ENCODE measurements at places on chromosomes 16 and 17.

GRCh38 chr17:2510559-2510958 is 1.1 kb downstream of the METTL16 start:
- DNase-seq: no peak

GRCh38 chr16:83137894-83138293 is 511.1 kb downstream of the CDH13 start:
- no peak for DNase-seq

DNA sequence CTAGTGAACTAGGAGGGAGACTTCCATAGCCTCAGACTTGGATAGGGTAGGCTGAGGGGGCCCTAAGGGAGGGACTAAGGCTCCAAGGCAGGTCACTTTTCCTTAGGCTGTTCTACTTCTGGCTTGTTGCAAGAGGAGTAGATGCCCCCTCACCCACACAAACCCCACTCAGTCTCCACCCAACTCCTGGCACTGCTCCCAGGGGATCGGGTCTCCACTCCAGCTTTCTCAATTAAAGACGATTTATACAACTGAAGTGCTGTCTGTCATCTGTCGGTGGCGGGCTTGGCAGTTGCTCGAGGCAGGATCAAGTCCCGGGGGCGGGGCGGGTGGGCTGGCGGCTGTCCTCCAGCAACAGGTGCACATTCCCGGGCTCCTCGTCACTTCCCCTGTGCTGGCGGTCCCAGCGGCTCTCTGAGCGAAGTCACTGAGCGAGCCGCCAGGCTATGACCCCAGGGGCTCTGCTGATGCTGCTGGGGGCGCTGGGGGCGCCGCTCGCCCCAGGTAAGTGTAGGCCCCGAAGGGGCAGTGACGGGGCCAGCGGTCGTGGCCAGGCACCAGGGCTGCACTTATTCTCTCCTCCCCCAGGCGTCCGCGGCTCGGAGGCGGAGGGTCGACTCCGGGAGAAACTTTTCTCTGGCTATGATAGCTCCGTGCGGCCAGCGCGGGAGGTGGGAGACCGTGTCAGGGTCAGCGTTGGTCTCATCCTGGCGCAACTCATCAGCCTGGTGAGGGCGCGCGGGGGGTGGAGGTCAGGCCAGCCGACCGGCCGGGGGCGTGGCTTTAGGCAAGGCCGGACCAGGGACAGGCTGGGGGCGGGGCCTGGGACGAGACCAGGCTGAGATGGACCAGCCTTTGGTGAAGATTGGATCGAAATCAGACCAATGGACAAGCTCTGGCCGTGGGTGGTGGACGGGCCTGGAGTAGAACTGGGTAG is at the start of gene CHRNB1:
TSS of gene CHRNB1 (plus strand) at position 380 of the 937 bp plus-strand sequence. CDS start at position 447, 67 bp downstream.
- no peak for DNase-seq

GRCh38 chr17:34220045-34220751 is 34.9 kb upstream of the CCL2 start:
- DNase-seq: no peak

DNA sequence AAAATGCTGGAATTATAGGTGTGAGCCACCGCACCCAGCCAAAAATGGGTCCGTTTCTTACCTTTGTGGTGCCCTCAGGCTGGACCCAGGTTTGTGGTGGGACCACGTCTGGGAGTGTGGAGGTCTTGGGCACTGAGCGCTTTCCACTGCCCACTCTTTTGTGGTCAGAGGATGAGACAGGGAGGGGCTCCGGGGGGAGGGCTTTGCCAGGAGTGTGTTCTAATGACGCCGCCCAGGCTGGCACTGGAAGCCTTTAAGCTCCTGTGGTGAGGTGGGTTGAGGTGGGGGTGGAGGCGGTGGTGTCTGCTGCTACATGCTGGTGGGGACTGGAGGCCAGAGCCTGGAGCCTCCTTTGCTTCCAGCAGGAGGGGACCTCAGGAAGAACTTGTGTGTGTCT is 12.8 kb upstream of the ADCY7 start:
- no peak for DNase-seq

DNA sequence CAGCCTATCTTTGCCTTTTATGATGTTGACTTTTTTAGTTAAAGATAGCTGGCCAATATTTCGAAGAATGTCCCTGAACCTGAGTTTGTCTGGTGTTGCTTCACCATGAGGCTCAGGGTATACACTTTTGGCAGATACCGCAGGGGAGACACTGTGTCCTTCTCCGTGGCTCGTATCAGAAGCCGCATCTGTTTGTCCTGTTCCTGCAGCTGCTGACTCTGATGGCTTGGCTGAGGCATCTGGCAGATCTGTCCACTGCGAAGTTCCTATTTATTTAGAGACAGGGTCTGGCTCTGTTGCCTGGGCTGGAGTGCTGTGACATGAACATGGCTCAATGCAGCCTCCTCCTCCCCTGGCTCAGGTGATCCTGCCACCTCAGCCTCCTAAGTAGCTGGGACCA is 93.5 kb downstream of the CRISPLD2 start:
- DNase-seq: no peak

- DNase-seq: no peak
Observed at GRCh38 chr17:3944485-3945388, 19.5 kb downstream of the ATP2A3 start.

DNA sequence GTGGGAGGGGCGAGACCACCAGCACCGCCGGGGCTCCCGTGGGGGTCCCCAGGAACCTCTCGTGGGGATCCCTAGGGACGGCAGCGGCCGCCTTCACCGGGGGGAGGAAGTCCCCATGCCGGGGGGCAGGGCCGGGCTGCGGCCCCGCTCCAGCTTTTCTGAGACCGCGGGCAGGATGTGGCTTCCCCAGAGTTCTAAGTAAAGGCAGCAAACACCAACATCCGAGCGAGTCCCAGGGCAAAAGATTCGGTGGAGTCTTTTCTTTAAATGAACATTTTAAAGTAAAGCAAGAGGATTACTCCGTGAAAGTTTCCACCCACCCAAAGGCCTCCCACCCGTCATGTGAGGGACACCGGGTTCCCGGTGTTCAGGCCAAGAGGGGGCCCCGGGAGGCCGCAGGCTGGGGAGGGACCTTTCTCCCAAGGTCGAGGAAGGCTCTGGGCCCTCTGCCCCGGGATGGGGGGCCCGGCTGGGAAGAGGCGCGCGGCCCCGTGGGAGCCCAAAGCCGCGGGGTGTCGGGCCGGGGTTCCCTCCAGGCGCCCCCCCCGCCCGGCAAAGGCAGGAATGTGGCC is 137.2 kb upstream of the RPH3AL start:
- no peak for DNase-seq

GRCh38 chr17:58232707-58233156 is 5.7 kb upstream of the LPO start:
- DNase-seq: no peak

DNA sequence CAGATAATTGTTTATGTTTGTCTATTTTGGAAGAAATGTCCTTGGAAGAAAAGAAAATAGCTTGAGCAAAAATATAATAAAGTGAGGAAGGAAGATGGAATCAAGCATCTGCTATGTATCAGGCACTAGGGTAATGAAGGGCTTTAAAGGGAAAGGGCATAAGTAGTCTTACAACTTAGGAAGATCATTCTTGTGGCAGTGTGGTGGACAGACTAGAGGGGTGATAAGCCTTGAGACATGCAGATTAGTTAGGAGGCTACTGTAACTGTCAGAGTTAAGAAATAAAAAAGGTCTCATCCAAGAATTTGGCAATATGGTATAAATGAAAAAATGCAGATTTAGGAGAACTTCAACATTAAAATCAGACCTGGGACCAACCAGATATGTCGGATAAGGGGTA is 14.9 kb downstream of the FAM222B start:
- no peak for DNase-seq

DNA sequence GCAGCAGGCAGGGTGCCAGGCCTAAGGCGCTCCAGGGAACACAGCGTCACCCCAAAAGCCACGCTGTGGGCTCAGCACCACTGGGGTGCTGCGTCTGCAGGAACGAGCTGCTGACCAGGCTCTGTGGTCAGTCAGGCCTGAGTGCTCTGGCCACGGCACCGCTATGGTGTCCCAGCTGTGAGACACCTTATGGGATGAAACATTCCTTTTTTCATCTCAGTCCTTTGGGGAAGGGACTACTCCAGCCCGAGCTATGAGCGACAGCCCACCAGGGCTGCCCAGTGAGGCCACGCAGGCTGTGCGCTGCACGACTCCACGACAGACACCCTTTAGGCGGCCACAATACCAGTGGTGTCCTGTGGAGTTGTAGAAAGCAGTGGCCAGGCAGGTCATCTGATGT is 11.1 kb downstream of the MGAT5B start:
- no peak for DNase-seq

DNA sequence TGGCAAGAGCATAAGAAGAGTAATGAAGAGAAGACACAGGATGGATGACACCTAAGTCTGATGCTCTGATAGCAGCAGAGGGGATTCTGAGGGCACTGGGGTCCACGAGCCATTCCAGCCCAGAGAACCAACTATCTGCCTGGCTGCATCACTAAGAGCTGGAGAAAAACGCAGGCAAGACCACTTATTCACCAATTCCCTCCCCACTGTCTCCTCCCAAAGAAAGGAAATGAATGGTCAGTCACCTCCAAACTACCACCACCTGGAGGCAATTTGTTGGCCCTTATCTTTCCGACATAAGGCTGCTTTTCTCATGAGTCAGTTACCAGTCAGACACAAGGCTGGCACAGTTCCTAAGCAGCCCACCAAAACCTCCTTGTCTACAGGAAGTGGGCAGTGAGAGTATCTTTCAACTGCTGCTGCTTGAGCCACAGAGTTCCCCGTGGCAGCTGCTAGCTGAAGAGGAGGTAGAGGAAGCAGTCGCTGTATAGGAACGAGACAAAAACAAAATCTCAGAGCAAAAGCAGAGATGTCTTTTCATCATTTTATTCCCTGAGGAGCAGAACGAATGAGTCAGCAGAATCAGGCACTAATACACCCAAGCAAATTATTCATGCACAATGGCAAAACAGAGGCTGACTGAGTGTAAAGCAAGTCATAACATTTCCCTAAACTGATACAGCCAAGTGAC is 111.1 kb downstream of the SMG6 start:
- no peak for DNase-seq

DNA sequence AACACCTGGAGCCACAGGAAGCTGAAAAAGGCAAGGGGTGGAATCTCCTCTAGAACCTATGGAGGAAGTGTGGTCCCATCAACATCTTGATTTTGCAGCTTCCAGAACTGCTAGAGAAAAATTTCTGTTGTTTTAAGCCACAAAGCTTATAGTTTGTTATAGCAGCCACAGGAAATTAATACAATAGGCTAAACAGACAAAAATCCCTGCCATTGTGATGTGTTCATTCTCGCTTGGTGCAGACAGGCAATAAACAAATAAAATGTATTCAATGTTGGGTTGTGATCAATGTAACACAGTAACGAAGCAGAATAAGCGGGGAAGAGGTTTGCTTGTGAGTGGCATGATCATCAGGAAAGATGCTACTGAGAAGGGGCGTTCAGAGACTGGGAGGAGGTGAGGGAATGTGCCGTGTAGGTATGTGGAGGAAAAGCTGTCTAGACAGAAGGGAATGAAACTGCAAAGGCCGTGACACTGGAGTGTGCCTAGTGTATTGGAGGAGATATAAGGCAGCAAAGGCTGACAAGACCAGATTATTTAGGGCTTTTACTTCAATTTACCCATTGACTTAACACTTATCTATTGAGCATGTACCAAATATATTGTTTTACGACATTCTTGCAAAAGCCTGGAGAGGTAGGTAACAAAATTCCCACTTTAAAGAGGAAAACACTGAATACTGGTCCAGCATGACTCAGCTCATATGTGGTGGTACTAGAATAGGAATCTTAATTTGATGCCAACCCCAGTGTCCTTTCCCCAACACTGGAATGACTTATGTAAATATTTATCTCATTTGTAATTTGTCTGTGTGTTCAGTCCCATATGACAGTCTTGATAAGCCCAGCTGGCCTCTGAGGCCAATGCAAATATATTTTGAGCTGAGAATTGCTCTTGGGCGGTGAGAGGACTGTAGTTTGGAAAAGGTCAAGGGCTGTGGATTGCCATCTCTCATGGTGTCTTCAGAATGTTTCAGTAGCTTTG is 375.9 kb downstream of the CDH13 start:
- no peak for DNase-seq

GRCh38 chr17:49399995-49400394 is 14.7 kb downstream of the PHB1 start:
- no peak for DNase-seq

DNA sequence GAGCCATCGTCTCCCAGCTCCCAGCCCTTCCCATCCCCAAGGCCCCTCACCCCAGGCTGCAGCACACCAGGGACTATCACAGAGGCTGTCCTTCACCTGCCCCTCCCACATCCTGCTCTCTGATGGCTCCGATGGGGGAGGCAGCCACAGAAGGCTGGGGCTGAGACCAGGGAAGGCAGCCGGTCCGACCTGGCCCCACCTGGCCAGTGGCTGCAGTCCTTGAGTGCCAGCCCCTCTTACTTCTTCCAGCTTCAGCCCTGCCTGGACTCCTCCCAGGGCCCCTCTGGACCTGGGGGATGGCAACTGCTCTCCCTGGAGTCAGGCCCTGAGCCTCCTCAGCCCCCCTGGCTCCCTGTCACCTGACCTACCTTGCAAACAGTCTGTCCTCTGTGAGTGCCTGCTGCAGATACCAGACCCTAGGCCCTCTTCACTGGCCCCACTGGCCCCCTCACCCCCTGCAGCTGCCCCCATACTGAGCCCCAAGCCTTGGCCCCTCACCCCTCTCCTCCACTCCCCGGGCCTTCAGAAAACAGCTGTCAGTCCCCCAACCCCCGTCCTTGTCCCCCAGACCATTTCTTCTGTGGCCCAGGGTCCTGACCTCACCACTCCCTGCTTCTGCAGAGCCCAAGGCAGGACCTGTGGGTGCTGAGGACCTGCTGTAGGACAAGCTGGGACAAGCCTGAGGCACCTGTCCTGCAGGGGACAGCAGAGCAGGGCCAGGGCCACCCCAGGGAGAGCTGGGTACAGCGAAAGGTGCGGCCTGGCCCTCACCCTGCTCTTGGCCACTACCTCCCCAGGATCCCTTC is 12.6 kb upstream of the SRRM2 start:
- DNase-seq: no peak

GRCh38 chr16:51148678-51149228 is 2.3 kb downstream of the SALL1 start:
- DNase-seq: no peak

GRCh38 chr17:78418326-78419026 is 40.0 kb downstream of the PGS1 start:
- no peak for DNase-seq

- no peak for DNase-seq
Observed at GRCh38 chr17:81309140-81309858, 14.2 kb upstream of the SLC38A10 start.

DNA sequence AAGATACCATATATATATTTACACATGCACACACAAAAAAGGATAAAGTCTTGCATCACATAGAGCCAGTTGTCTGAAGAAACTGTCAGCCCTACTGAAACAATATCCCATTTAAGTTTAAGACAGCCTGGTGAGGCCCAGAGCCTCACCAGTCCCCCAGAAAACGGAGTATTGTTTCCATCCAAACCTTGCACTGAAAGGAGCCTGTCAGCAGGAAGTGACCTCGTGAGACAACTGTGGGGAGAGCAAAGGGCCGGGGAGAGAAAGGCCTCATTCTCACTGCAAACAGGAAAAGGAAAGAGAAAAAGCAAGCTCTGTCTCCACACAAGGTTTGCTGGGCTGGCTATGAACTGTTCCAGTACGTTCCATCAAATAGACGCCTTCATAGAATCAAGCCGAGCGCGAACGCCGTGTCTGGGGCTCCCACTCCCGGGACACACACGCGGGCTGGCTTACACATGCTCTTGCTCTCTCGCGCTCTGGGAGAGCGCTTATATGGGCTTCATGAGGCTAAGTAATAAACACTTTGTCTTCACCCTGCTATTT is 44.4 kb upstream of the ZFHX3 start:
- no peak for DNase-seq

Measured in NCI-H1694 treated with DMSO at 0.1 percent for 48 hours (cell line).